Panc1 (cell line): ENCODE measurements at places on chromosomes 5 and 9. TPM values are rescaled to one million over a fixed set of nuclear protein-coding genes. Genes with fewer than 3 reads are reported as not detected.

Gene FLT4
- 0.44 TPM for total RNA-seq

GRCh38 chr9:105355781-105356180 is 92.1 kb upstream of the FSD1L start:
- H3K4me3 ChIP-seq, result no peak overlapping the region
- H3K27me3 ChIP-seq, result no peaks in the 10 kb centered on the region
- no peak for DNase-seq
- H3K36me3 ChIP-seq, result no peaks in the 10 kb centered on the region

DNA sequence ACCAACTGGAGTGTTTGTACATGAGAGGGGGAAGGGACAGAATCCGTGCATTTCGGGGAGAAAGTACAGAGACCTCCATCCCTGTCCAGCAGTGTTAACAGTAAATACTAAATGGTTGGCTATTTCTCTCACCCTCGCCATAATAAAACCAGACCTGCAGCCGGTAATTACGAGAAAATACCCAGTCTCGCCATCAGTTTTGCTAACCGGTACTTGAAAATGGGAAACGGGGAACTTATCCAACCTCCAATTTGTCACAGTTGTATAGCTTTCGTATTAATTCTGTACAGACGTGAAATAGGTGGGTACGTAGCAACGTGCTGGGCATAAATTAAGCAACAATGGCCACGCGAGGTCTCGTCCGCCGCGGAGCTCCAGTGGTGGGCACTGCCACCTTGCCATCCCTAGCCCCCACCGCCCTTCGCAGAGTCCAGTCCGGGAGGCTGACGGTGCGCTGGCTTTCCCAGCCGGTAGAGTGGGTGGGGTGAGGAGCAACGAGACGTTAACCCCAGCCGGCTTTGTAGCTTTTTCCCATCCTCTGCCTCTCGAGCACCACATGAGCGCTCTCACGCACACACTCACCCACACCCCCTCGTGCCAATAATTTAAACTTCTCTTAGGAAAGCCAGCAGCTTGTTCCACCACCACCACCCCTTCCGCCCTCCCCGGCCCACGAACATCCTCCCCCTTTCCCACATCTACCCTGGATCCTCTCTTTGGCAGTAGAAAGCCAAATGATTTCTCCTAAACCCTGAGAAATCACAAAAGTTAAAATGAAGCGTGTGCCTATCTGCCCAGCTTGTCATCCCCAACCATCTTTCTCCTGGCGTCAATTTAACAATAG is 1.8 kb downstream of the ELAVL2 start:
- no peaks in the 10 kb centered on the region for H3K4me1 ChIP-seq
- no peak overlapping the region for H3K4me3 ChIP-seq
- H3K27me3 ChIP-seq, result no peaks in the 10 kb centered on the region
- DNase-seq, result no peak
- no peaks in the 10 kb centered on the region for H3K36me3 ChIP-seq
- H3K27ac ChIP-seq, result no peak overlapping the region

- no peak overlapping the region for H3K27ac ChIP-seq
- H3K27me3 ChIP-seq, result peaks cover 2% of the 10 kb centered on the region
- no peak for DNase-seq
- no peaks in the 10 kb centered on the region for H3K4me1 ChIP-seq
Measured at GRCh38 chr5:175740014-175740413, 82.1 kb downstream of the HRH2 start.

DNA sequence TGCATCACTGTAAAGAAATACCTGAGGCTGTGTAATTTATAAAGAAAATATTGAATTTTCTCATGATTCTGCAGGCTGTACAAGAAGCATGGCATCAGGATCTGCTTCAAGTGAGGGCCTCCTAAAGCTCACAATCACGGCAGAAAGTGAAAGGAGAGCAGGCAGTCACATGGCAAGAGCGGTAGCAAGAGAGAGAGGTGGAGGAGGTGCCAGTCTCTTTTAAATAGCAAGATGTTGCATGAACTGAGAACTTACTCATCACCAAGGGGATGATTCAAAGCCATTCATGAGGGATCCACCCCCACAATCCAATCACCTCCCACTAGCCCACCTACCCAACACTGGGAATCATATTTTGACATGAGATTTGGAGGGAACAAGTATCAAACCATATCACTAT is 184.5 kb upstream of the PAPPA start:
- H3K36me3 ChIP-seq, result no peaks in the 10 kb centered on the region
- no peak overlapping the region for H3K4me3 ChIP-seq
- no peak overlapping the region for H3K27ac ChIP-seq
- DNase-seq, result no peak

DNA sequence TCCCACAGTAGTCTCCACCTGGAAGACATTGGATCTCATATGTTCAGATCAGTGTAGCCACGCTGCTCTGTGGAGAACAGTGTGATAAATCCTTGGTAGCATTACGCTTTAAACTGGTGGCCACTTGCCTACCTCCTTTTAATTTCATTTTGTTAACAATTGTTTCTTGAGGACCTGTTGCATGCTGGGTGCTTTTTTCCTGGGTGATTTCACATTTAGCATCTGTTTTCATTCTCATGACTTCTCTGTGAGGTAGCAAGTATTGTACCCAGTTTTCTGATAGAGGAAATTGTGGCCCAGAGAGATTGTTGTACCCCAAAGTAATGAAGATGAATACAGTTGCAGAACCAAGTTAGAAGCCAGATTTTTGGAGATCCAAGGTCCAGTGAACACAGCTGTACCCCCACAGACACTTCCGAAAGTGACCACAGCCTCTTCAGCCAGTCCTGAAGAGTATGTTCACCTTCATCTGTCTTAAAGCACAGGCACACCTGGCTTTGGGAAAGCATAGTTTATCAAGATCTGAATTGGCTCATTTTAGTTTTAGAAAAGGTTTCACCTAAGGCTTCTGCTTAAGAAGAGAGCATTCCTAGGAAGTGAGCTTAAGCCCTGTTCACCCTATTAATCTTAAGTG is 75.2 kb downstream of the F2RL2 start:
- no peak overlapping the region for H3K27ac ChIP-seq
- peaks cover 3% of the 10 kb centered on the region; the same call in 1 of the 2 replicates for H3K27me3 ChIP-seq
- DNase-seq, result no peak
- no peak overlapping the region for H3K4me3 ChIP-seq
- no peaks in the 10 kb centered on the region; the same call in 1 of the 2 replicates for H3K4me1 ChIP-seq
- no peaks in the 10 kb centered on the region for H3K36me3 ChIP-seq

Gene C9orf153
- not detected for total RNA-seq

- no peak overlapping the region for H3K27ac ChIP-seq
- no peaks in the 10 kb centered on the region for H3K27me3 ChIP-seq
- DNase-seq, result no peak
- no peaks in the 10 kb centered on the region for H3K36me3 ChIP-seq
- H3K4me3 ChIP-seq, result no peak overlapping the region
Measured at GRCh38 chr5:122172207-122172606, 42.9 kb downstream of the ZNF474 start.

- H3K4me1 ChIP-seq, result no peaks in the 10 kb centered on the region
- H3K36me3 ChIP-seq, result no peaks in the 10 kb centered on the region
- H3K27me3 ChIP-seq, result no peaks in the 10 kb centered on the region
- H3K4me3 ChIP-seq, result peak within 1 kb of the TSS; percentile 27
- DNase-seq, result no peak
- H3K27ac ChIP-seq, result no peak within 1 kb of the TSS
Measured at GRCh38 chr9:10612641-10613398, at the start of gene PTPRD. Gene PTPRD, minus strand, starts transcription at chr9:10613002.

- H3K4me3 ChIP-seq, result no peak overlapping the region
- H3K4me1 ChIP-seq, result peaks cover 20% of the 10 kb centered on the region
- H3K36me3 ChIP-seq, result no peaks in the 10 kb centered on the region
- H3K27me3 ChIP-seq, result no peaks in the 10 kb centered on the region
- peak overlapping the region; percentile 67 for H3K27ac ChIP-seq
Measured at GRCh38 chr9:93949694-93950449, 5.3 kb downstream of the BARX1 start.

Gene FSD1L
- 5.1 TPM for total RNA-seq

Gene ODF2
- 36.8 TPM for total RNA-seq

Gene DND1
- 1.8 TPM for total RNA-seq
